ENCODE measurements at places on chromosomes 5 and 9.

- no peak for DNase-seq
Measured at GRCh38 chr9:107263289-107263688, 19.8 kb upstream of the RAD23B start.

GRCh38 chr5:113574417-113574816 is 60.9 kb downstream of the YTHDC2 start:
- DNase-seq, result no peak

DNA sequence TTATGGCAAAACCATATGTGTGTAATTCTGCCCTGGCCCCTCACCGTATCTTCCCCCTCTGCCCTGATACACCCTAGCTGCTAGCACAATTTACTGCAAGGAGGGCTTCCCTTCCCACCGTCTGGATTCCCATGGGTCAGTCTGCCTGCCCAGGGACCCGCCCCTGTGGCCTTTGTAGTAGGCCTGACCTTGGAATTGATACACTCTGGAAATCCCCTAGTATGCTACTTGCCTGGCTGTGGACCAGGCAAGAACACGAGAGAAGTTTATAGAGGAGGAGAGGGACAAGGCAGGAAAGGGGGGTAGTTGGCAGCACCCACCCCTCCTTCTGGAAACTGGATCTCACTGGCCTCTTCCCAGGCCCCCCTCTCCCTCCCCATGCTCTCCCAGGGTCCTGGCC is 115.8 kb upstream of the CCL21 start:
- DNase-seq, result no peak

DNA sequence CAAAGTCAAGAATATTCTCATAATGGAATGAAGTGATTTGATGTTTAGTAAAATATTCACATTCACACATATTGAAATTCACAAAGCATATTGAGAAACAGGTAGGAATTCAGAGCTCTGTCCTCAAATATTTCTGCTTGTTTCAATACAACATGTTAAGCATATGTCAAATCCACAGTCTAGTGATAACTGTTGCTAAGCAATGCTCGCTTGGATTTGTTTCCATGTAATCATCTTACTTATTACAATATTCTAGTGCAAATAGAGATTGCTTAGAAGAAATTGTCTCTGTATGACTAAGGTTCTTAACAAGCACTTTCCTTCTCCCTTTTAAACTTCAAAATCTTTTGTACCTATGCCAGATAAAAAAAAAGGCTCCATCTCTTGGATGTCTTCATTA is 995.7 kb downstream of the CDH18 start:
- no peak for DNase-seq

GRCh38 chr9:89886281-89886700 is 281.5 kb downstream of the GADD45G start:
- no peak for DNase-seq

DNA sequence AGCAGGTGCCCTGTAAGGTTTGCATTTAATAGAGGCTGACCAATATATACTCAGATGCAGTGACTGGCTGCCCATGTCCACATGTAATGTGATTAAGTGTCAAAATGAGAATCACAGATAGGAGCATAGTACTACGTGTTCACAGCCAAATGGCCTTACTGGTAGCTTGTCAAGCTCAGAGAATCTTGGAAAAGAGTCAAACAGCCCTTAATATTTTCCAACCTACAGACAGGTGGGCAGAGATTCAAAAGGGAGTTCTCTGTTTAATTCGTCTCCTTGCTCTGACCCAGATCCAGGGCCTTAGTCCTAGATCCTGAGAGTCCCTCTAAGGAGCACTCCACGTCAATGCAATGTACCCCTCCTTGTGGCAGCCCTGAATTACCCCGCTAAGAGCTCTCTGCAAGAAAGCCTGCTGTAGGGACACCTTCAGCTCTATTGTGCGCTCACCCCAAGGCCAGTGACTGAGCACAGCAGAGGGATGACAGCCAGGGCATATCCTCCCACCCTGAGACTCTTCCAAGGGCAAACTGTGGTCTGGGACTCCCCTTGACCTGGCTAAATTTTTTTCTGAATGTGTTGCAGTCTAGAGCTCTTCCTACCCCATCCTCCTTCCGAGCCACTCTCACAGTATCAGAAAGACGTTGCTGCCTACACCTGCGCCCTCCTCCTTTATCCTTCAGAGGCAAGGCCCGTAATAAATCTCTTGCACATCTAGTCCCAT is 159.2 kb downstream of the SNCAIP start:
- DNase-seq, result no peak

GRCh38 chr9:119365291-119366027 is 3.8 kb downstream of the BRINP1 start:
- no peak for DNase-seq

DNA sequence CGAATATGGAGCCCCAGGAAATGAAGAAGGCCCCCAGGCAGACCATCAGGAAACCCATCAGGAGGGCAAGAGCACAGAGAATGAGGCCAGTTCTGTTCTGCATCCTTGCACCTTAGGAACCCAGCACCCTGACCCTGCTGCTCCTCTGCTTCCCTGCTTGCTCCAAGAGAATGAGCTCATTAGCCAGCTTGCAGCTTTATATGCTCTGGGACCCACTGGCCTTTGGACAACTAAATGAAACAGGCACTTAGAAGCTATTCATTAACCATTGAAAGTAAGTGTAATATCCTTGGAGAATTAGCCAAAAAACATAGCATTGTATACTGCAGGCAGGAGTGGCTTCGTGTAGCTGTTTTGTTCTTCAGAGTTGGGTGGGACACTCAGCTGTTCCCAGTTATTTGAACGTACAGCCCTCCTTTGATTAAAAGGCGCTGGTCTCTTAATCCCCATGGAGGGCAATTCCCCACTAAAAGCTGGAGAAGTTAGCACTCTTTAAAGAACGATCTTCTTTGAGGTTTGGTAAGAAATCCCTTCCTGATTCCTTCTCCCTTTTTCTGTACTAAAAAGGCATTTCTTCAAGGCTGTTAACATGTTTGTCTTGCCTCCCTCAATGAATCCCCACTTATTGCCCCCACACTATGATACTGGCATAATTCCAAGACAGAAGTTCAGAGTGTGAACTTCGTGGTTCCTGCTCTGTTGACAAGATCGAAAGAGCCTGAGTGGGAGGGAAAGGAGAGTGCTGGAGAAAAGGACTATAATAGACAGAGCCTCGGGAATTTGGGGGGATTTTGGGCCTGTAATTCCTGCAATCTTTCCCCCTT is at the start of gene TMEM252:
Gene TMEM252, minus strand, starts transcription at position 172 of the 824 bp plus-strand sequence. Its CDS starts 69 bp downstream, at position 103.
- DNase-seq, result no peak

- no peak for DNase-seq
Measured at GRCh38 chr9:101480386-101480785, 44.8 kb upstream of the ALDOB start.

DNA sequence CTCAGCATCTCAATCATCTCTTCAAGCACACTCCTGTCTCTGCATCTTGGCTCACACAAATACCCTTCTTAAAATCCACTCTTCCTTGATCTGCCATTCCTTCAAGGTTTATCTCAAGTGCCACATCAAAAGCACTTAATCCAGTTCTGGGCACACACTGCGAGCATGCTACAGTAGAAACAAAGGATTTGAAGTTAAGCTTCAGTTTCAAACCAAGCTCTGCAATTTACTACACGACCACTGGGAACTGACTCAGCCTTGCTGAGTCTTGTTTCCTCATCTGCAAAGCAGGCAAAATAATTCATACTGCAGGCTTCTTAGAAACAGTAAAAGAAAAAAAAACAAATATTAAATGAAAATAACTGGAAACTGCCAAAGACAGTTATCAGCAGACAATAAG is 50.5 kb upstream of the CTNNAL1 start:
- DNase-seq, result no peak

DNA sequence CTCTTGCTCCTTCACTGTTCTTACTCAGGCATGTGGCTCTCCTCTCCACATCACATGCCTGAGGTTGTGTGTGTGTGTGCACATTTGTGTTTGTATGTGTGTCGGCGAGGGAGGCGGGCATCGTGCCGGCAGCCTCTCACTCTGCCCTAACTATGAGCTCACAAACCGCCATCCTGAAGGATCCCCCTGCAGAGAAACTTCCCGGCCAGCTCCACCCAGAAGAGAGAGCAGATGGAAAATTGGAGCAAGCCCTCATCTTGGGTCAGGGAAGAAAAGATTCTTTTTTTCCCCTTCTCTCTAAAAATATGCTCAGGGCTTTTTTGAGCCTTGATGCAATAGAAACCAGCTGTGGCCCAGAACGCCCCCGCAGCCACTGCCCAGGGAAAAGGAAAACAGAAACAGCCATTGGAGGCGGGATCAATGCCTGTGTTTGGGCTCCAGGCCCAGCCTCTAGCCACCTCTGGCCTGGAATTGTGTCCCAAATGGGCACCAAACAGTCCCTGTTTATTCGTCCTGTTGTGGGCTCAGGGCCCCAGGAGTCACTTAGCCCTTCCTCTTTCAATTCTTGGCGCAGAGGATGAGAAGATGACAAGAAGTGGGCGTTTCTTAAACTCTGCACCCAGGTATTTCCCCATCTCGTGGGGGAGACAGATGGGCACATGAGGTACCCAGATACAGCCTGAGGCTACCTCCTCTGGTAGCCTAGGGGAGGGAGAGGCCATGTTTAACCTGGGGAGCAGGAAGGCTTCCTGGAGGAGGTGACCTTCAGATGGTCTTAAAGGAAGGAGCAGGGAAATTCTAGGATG is 151.5 kb downstream of the RGS3 start:
- no peak for DNase-seq

GRCh38 chr9:120860083-120860482 is 16.9 kb downstream of the PHF19 start:
- no peak for DNase-seq

- DNase-seq, result no peak
Measured at GRCh38 chr9:124723352-124723751, 47.8 kb downstream of the NR6A1 start.

DNA sequence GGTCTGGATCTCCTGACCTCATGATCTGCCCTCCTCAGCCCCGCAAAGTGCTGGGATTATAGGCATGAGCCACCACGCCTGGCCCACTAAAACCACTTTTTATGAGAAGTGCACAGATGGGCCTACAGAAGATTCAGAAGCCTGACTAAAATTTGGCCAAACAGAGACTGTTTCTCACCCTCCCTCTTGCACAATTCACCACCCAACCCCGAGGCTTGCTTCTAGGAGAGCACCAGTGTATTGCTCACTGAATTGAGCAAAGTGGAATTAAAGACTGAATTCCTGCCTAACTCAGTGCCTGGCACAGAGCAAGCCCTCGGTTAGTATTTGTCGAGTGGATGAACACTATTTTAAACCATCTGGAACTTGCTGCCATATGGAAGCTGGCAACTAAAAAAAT is 3.4 kb upstream of the DCTN4 start:
- no peak for DNase-seq

GRCh38 chr5:133116601-133117000 is 64.8 kb downstream of the HSPA4 start:
- no peak for DNase-seq

DNA sequence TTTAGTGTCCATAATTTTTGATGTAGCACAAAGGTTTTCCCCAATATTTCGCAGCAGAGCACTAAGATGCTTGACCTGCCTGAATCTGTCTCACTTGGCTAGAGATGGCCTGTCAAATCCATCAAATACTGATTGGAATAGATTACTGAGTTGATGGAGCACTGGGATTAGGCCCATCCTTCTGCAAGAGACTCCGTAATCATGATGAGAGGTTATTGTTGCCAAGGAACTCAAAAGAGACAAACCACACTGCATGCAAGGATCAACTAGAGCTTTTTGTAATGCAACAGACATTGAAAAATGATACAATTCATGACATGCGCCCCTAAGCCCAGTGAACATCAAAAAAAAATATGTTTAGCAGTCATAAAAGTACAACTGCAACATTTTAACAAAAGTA is 585.3 kb upstream of the GRAMD2B start:
- no peak for DNase-seq

DNA sequence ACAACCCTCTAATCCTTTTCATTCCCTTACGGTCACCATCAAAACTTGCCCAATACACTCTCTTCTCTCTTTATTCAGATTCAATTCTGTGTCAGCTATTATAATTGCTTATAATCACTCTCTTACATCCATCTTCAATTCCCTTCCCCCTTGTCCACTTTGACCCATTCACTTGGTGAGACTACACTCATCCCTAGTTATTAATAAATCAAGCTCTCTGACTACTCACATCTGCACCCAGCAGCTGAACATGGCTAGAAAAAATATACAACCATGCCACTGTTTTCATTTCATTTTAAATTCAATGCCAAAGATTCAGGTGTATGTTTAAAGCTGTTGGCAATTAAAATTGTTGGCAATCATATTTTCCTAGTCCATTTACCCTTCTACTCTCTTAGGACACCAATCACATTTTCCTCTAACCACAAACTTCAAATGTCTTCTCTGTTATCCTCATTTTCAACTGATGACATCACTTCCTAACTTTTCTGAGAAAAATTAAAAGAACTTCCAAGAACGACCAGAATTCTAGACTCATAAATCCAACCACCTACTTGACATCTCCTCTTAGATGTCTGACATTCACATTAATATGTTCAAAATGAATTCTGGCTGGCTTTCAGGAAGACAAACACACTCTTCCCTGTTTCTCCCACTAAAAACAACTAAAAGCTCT is 5.5 kb downstream of the C5orf15 start:
- DNase-seq, result no peak

- DNase-seq, result no peak
Measured at GRCh38 chr5:82603033-82603987, 325.2 kb upstream of the RPS23 start.

DNA sequence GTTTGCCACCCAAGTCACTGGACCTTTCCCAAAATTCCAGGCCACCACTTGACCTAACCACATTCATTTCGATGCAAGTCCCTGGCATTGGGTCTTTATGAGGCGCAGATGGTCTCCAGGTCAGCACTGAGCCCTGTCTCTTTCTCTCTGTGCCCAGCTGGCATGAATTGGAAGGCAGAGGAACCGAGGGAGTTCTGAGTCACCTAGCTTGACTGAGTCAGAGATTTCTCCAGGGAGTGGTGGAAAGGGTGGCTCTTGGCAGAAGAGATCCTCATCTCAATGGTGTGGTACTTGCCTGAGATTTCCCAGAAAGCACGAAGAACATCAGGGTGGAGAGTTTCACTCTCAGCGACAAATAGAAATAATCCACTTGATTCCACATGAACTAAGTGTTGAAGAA is 43.8 kb downstream of the WDR36 start:
- no peak for DNase-seq

DNA sequence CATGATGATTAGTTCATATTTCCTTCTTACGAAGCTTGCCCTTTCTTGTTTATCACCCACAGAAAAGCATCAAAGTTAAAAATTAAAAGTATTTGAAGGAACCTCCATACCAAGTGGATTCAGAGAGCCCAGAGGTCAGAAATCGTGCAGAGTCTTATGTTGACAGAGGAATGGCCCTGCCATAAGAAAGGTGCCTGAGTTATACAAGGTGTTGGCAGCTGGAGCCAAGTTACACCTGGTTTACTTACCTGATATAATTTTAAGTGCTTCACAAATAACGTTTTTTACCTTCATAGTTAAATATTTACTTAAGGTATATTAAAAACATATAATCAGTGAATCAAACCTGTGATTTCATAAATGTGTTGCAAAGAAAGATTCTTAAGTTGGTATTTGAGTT is 42.3 kb upstream of the DHFR start:
- no peak for DNase-seq

- no peak for DNase-seq
Measured at GRCh38 chr5:18761801-18762200, 1127.5 kb downstream of the TAF11L14 start.
